ENCODE measurements at places on chromosomes 11 and 22.
A peak's percentile ranks its signal among the peaks of the same experiment; 100 is the strongest.

- no peak for DNase-seq
Measured at GRCh38 chr11:14638561-14638960, 5.0 kb upstream of the PDE3B start.

GRCh38 chr11:75849894-75850293 lies 34.9 kb downstream of the UVRAG start:
- DNase-seq = no peak

DNA sequence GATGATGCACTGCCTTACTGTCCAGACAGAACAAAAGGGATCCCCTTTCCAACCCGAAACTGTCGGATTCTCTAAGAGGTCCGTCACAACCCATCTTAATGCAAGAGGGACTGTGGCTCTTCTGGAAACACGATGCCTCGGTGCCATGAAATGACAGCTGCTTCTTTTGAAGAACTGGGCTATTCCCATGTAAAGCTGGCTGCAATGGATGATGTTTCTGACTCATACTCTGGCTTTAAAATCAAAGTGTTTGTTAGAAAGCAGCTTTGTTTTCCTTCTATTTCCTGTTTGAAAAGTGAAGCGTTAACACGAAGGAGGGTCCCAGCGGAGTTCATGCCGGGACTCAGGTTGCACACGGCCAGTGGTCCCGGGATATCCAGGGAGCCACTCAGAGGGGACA lies 3.1 kb downstream of the TP53AIP1 start:
- no peak for DNase-seq

DNA sequence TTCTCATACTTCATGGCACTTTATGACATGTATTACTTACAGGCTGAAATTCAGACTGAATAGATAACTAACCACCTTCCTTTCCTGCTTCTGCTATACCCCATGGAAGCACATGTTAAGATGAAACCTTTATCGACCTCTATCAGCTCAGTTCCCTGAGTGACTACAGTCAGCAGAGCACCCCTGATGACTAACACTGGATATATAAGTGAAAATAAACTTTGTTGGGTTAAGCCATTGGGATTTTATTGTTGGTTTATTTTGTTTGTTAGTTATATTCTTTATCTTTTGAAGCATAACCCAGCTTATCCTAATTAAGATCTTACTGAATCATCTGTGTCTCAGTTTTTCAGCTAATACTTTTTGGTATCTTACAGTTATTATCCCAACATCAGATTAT lies 23.0 kb upstream of the MAML2 start:
- DNase-seq = no peak

DNA sequence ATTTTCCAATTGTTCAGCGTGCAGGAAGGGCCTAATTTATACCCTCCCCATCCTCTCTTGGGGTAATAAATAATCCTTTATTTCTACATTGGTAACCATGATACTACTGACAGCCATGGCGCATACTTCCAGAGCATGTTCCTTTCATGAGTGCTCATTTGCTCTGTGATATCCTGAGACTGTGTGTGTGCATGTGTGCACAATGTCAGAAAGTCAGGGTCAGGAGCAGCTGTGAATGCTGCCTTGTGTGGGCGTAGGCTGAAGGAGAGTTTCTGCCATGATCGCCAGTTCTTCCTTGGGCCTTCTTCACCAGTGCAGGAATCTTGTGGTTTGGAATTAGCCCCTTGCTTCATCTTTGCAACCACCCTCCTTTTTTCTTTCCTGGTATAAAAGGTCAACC lies 10.2 kb downstream of the TUBA8 start:
- no peak for DNase-seq

GRCh38 chr11:47244448-47245350 lies 3.9 kb downstream of the ACP2 start:
- DNase-seq = no peak

GRCh38 chr11:113363406-113363805 lies 24.2 kb upstream of the ANKK1 start:
- peak; percentile 58 for DNase-seq

DNA sequence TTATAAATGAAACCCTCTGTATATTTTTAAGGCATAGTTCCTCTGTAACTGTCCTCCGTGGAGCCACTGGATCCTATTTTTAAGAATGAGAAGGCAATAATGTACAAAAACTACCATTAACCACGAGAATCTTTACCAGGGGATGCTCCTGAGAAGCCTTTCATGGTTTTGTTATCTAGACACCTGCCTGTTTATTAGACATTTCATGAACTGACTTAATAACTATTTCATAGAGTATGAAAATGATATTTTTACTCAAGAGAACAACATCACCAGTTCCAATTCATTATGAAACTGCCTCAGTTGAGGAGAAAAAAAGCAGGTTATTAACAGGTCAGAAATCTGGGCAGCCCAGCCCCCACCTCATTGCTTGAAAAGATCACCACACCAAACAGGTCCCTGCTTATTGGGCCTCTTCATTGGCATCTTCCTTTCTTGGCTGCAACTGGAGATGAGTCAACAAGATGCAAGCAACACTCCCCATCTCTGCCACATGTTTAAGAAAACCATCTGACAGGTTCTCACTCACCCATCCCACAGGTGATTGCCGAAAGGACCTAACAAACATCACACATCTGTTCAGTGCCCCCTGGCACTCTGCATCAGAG lies 27.8 kb downstream of the ETS1 start:
- no peak for DNase-seq

GRCh38 chr22:49021131-49021925 lies 806.3 kb downstream of the BRD1 start:
- no peak for DNase-seq

DNA sequence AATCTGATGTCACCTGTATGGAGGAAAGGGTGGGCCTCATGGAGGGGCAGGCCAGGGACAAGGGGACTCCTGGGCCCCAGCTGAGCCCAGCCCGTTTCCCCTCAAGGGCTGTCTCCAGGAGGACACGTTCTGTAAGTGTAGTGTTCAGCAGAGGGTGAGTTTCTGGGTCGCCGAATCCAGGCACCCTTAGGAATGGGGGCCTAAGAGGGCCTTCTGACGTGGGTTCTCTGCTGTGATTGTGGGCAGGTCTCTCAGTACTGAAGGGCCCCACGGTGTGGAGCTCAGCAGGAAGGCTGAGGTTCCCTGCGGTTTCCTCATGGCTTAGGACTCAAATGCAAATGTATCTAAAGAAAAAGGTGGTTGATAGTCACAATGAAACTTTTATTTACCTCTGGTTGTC lies 6.5 kb downstream of the PTDSS2 start:
- DNase-seq = no peak

DNA sequence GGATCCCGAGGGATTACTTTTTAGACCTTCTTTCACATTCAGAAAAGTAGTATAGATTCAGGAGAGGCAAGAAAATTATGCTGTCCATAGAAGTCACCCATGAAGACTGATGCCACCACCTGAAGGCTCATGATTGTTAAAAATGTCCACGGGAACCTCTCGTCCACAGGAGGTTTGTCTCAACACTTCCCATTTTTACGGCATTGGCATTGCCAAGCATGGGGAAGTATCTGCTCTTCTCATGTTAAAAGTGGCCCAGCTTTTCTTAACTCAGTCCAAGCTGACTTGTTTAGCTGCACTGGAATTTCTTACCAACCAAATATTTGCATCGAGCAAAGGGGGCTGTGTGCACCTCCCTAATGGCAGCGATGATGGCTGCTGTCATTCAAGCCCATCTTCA lies 9.6 kb downstream of the CDPF1 start:
- no peak for DNase-seq

GRCh38 chr11:62492586-62492985 lies 54.0 kb downstream of the AHNAK start:
- no peak for DNase-seq

DNA sequence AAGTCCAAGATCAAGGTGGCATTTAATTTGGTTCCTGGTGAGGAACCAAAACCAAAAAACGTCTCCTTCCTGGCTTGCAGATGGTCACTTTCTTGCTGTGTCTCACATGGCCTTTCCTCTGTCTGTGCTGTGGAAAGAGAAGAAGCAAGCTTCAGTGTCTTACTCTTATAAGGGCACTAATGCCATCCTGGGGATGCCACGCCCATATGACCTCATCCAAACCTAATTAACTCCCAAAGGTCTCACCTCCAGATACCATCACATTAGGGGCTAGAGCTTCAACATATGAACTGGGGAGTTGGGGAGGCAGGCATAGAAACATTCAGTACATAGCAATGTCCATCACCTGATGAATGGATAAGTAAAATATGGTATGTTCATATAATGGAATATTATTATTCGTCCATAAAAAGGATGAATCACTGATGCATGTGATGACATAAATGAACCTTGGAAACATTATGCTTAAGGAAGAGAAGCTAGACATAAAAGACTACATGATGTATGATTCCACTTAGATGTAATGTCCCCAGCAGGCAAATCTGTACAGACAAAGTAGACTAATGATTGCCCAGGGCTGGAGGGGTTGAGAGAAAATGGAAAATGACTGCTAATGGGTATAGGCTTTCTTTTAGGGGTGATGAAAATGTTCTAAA lies 78.6 kb upstream of the B3GNT6 start:
- DNase-seq = no peak

DNA sequence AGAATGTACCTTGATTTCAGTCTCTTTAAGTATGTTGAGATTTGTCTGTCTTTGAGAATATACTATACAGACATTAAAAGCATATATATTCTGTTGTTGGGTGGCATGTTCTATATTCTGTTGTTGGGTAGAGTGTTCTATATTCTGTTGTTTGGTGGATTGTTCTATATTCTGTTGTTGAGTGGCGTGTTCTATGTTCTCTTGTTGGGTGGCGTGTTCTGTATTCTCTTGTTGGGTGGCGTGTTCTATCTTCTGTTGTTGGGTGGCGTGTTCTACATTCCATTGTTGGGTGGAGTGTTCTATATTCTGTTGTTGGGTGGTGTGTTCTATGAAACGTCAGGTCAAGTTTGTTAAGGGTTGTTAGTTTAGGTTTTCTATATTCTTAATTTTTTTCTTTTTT lies 27.1 kb upstream of the CTTN start:
- DNase-seq = no peak

DNA sequence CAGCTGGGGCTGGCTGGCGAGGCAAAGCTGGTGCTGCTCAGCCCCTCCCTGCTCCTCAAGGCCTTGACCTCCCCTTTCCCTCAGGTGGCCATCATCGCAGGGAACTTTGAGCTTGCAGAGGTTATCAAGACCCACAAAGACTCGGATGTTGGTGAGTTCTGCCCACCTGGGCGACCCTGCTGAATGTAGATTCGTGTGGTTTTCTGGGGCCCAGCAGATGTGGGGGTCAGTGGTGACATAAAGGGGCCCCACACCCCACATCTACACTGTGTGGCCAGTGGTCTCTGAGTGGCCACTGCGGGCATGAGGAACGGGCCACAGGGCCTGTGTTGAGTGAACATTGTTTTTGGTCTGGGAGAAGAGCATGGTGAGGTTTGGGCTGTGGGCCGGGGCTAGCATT lies 11.9 kb downstream of the SHANK3 start:
- DNase-seq = peak; percentile 79

GRCh38 chr11:77055913-77056312 lies 10.9 kb upstream of the CAPN5 start:
- no peak for DNase-seq

DNA sequence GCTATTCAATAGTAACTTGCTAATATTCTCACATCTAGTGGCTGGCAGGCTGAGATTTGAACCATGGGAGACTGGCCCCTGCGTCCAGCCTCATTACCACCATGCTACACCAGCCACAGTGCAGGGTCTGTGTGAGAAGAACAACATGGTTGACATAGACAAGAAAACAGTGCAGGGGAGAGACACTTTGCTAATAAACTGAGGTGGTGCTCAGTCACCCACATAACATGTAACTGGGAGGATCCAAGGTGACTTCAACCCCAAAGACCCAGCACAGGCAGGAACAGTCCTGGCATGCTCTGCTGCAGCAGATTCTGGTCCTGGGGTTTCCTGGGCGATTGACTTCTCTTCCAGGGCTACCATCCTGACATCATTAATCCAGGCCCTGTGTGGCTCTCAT lies 143.1 kb downstream of the CSNK2A3 start:
- no peak for DNase-seq

GRCh38 chr11:70769106-70769505 lies 370.8 kb downstream of the CTTN start:
- DNase-seq = no peak

GRCh38 chr22:19716829-19717105 lies 2.5 kb downstream of the SEPTIN5 start:
- DNase-seq = no peak

DNA sequence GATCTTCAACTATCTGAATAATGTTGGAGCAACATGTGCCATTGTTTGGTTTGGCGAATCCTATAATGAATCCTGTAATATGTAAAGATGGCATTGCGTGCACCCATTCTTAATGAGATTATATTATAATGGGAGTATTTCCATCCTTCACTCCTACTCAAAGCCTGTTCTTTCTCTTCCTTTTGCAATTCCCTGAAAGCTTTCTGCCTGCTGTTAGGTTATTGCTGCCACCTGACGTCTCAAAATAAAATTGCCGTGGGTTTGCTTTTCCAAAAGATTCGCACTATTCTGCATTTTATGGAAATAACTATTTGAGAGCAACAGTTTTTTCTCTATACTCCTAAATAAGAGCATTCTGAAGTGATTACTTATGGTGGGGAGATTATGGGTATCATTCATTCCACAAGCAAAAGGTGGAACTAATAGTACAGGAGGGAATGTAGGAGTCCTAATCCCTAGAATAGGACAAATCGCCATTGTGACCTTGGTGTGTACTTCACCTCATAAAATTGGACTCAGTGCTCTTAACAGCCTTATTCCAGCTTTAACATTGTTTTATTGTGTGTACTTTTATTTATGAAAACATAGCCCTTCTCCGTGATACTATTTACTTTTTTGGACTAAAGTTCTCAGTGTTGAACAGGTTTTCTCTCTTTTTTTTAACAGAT lies 69.6 kb upstream of the ALKBH3 start:
- DNase-seq = no peak

GRCh38 chr11:92179017-92179670 lies 45.5 kb upstream of the FAT3 start:
- no peak for DNase-seq

- no peak for DNase-seq
Measured at GRCh38 chr11:59102259-59102765, 4.7 kb upstream of the FAM111B start.

- no peak for DNase-seq
Measured at GRCh38 chr11:29989174-29989970, 27.5 kb downstream of the KCNA4 start.

DNA sequence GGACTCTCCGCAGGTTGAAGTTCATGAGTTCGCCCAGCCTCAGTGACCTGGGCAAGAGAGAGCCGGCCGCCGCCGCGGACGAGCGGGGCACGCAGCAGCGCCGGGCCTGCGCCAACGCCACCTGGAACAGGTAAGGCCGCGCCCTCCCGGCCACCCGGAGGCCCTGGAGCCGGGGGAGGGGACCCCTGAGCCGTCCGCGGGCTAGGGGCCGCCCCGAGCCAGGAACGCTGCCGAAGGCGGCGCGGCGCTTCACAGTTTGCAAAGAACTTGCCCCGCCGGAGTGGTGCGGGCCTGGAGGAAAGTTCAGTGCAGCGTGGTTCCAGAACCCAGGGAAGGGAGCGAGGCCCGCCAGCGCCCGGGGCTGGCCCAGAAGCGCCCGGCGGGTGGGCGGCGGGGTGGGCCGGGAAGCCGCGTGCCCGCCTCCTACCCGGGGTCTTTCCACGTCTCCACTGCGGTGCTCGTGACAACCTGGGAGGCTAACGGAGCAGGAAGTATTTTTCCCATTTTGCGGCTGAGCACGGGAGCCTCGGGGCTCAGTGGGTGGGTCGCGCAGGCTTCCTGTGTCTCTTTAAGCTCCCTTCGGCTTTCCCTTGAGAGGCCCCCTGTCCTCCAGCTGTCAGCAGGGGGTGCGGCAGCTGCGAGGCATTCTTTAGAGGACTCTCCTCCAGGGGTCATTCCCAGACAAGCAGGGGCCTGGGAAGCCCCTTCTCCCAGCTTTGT lies 635 bp downstream of the PRR5 start:
- DNase-seq = no peak

- no peak for DNase-seq
Measured at GRCh38 chr22:49670456-49671330, 157.0 kb downstream of the BRD1 start.

- DNase-seq = no peak
Measured at GRCh38 chr11:77303328-77303727, 1.8 kb upstream of the GDPD4 start.
